ENCODE measurements at places on chromosomes 3 and 15. TPM values are rescaled to one million over a fixed set of nuclear protein-coding genes. Genes with fewer than 3 reads are reported as not detected.

The CGNL1 gene
- 7.9 TPM for total RNA-seq

The TMEM158 gene
- 14.6 TPM for total RNA-seq

The SLCO2A1 gene
- total RNA-seq = 48.1 TPM

The COL8A1 gene
- total RNA-seq = 3.7 TPM

The TMEM207 gene
- not detected for total RNA-seq

The TRPM1 gene
- total RNA-seq = not detected

The GOLGA8T gene
- 0.66 TPM for total RNA-seq

The FBXL22 gene
- 58.4 TPM for total RNA-seq

The GOLGA8Q gene
- total RNA-seq = 1.6 TPM

The BTLA gene
- total RNA-seq = 0.81 TPM

The SLC22A13 gene
- 0.95 TPM for total RNA-seq

The IL12A gene
- 0.14 TPM for total RNA-seq

The LARP6 gene
- total RNA-seq = 23.5 TPM

The CORO2B gene
- 2.9 TPM for total RNA-seq

The GP9 gene
- not detected for total RNA-seq

The ASB14 gene
- not detected for total RNA-seq

Data from mucosa of gallbladder (tissue), 1 donor.